Fibroblast of skin of left biceps (primary cell): ENCODE measurements at places on chromosomes 16 and 17.

DNA sequence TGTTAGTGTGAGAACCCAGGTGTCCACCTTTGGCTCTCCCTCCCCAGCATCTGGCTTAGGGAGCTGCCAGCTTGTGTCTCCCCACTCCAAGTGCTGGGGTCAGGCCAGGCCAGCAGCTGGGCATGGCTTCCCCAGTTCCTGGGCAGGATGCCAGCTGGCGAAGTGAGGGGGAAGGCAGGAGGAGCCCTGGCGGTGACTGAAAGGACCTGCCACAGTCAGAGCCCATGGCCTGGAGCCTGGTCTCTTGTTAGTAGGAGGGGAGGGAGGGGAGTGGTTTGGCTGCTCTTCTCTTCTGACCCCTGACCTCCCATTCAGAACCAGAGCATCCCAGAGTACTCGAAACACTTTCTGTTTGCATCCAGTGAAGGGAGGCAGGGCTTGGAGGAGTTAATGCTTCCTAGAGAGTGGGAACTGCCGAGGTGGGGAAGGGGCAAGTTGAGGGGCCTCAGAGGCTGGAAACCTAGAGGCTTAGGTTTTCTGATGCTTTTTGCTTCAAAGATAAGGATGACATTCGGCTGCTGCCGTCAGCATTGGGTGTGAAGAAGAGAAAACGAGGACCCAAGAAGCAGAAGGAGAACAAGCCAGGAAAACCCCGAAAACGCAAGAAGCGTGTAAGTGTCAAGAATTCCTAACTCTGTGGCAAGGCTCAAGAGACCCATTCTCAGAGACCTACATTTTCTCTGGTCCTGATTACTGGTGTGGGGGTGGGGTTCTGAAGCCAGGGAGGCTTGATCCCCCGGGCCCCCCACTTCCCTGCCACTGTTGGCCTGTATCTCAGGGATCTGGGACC lies 772 bp downstream of the CHD3 start:
- DNase-seq: no peak

- no peak for DNase-seq
These were observed 17.3 kb downstream of the JPH3 start for GRCh38 chr16:87619360-87620200.

GRCh38 chr17:74569020-74570003 lies 2.0 kb upstream of the CD300H start:
- DNase-seq: peak; percentile 75

DNA sequence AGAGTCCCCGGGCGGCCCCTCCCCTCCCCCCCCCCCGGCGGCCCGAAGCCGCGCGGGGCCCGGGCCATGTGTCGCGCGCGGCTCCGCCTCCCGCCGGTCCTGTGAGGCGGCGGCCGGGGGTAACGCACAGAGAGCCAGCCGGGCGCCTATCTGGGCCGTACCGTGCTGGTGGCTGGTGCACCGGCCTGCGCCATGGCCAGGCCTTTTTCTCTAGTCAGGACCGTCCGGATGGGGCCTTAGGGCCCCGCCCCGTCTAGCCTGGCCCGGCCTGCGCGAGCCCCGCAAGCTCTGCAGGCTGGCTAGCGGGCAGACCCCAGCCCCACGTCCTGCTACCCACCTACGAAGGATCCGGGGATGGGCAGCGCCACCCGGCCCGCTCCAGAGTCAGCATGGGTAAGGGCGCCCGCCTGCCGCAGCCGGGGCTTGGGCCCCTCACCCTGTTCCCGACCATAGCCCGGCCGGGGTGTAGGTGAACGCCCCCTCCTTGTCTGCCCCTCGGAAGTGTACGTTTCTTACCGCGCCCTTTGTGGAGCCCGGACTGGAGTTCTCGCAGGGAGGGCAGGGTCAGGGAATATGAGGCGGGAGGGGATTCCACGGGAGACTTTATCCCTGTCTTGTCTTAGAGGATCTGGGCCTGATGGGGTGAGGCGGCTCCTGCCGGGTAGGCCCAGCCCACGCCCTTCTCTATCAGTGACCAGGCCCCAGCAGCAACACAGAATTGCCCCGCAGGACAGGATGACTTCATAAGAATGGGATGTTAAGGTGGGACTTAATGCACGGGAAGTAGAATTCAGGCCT lies at the start of gene CENPT:
TSS of gene CENPT (minus strand) at position 630 of the 798 bp plus-strand sequence. CDS start 13,834 bp downstream, outside the sequence.
- DNase-seq: no peak

- no peak for DNase-seq
These were observed 9.9 kb downstream of the C17orf100 start for GRCh38 chr17:6661464-6661848.

DNA sequence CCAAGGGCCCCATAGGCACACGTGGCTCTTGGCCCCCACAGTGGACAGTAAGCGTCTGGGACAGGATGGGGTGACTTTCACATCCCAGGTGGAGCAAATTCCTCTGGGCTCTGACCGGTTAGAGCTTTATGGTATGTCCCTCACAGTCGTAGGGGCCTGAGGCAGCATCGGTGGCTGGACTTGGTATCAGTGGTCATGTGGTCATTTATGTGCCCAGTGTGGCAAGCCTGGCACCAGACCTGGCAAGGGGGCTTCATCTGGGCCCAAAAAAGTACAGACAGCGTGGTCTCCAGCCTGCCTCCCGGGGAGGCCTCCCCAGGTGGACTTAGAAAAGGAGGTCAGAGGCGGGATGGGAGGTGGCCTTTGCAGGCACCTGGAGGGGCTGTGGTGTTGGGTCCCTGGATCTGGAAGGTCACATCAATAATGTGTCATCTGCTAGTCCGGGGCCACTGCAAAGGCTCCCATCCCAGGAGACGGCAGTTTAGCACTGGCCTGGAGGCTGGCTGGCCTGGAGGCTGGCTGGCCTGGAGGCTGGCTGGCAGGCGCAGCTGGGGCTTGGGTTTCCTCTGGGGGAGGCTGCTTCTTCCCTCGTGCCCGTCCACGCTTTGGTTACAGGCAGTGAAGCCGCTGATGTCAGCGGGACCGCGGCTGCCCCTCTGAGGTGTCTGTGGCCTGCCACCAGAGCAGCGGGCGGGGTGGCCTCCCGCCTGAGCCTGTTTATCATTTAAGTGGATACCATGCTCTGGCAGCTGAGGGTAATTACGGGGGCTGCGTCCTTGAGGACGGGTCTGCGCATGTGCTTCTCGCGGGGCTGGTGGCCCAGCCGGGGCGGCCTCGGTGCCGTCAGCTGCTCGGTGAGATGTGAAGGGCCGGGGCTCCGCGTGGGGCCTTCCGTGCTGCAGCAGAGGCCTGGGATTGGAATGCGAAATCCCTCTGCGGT lies 20.7 kb upstream of the CBX4 start:
- no peak for DNase-seq

DNA sequence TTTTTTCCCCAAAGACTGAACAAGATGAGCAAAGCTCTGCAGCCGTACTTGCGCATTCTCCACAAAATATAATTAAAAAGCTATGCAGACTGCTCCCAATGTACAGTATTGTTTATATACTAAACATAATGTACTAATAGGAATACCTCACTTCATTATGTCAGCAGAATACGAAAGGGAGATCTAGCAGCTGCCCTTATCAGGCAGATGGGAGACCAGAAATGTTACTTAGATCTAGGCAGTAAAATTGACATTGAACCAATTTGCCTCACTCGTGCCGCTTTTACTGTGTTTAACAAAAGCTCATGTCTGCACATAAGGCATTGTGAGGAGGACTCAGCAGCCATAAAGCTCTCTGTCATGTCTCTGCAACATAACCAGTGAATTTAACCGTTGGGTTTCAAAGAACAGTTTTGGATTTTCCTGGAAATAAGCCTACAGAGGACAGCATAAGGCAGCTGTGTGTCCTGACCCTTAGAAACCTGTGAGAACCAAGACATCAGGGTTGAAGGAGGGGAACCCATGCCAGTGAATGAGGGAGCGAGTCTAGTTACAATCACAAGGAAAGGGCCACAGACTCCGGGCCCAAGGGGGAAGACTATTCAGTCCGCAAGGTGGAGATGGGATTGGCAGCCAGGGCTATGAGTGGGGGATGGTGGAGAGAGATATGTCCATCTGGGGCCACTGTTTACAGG lies 71.4 kb downstream of the GNAO1 start:
- DNase-seq: no peak

GRCh38 chr17:65515959-65516948 lies 45.2 kb downstream of the AXIN2 start:
- DNase-seq: peak; percentile 33

- DNase-seq: no peak
These were observed 72.8 kb downstream of the MMD start for GRCh38 chr17:55348749-55349354.

DNA sequence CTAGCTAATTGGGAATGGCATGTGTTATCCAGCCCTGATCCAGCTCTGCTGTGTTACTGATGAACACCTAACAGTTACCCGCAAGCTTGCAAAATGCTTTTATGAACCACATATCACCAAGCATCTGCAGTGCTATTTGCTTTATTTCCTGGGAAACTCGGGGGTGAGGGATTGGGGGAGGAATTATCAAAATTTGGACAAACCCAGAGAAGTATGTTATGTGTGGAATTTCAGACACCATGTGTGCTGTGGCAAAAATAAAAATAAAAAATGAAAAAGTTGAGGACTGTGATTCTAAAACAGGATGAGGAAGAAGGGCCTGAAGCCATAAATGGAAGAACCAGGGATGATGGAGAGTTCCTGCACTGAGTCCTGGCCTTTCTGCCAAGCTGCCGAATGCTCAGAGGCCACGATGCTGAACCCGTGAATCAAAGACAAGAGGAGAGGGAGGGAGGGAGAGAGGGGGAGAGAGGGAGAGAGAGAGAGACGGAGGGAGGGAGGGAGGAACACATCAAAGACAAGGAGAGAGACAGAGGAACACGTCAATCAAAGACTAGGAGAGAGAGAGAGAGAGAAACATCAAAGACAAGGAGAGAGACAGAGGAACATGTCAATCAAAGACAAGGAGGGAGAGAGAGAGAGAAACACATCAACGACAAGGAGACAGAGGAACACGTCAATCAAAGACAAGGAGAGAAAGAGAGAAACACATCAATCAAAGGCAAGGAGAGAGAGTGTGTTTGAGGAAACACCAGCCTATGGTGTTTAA lies 89.8 kb downstream of the MRM3 start:
- no peak for DNase-seq

- DNase-seq: no peak
These were observed 88.4 kb upstream of the ATF7IP2 start for GRCh38 chr16:10297341-10298006.

DNA sequence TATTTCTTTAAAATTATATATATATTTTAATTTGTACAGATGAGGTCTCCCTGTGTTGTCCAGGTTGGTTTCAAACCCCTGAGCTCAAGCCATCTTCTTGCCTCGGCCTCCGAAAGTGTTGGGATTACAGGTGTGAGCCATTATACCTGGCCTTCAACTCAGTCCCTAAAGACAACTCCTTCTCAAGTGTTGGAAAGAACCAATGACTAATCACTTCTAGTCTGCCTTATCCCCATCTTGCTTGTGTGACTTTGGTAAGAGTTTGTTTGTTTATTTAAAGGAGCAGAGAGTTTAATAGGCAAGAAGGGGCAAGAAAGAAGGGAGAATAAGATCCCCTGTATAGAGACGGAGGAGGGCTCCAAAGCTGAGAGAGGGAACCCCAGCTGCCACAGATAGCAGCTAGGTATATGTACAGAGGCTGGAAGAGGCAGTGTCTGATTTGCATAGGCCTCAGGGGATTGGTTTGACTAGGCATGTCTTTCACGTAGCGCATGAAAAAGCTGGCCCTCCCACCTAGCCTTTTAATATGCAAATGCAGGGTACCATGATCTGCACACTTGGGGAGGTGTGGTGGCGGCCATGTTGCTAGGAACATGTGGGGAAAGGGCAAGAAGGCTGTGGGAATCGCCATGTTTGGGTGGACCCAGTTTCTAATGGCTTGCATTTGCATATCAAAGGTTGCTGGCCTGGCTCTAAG lies 21.5 kb downstream of the ABCC1 start:
- no peak for DNase-seq

DNA sequence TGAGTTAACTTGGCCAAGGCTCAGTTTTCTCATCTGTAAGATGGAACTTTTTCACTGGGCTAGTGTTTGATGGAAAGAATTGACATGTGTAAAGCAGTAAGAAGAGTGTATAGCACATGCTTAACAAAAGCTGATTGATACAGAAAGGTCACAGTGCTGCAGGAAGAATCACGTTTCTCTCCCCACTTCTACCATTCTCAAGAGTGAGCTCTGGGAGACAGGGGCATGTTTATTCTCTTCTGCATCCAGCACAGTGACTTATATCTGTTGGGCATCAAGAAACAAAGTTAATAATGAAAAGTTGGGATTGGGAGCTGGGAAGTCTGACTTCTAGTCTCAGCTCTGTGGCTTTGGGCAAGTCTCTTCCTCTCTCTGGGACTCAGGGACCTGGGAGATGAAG lies 55.3 kb downstream of the IRX3 start:
- no peak for DNase-seq

- DNase-seq: no peak
These were observed 13.7 kb downstream of the LIMD2 start for GRCh38 chr17:63686138-63686685.

DNA sequence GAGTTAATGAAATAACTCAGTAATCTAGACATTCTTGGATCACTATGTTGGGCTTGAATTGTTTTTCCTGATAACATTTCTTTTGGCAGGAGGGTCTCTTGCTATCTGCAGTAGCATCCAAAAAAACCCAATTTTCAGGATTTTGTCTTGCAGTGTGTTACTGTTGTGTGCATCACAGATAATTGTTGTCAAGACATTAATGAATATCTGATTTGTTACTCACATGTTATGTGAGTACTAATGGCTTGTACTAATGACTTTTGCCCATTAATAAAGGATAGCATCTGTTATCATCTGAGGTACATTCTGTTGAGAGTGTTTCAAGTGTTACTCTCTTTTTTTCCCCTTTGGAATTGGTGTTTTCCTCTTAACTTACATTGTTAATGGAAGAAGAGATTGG lies 10.0 kb downstream of the PRKAR1A start:
- DNase-seq: no peak

DNA sequence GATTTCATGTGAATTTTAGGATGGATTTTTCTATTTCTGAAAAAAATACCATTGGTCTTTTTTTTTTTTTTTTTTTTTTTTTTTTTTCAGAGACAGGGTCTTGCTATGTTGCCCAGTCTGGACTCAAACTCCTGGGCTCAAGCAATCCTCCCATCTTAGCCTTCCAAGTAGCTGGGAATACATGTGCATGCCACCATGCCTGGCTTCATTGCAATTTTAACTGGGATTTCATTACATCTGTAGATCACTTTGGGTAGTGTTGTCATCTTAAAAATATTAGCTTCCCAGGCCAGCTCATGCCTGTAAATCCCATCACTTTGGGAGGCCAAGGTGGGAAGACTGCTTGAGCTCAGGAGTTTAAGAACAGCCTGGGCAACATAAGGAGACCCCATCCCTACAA lies 54.8 kb downstream of the TOM1L2 start:
- DNase-seq: no peak

- no peak for DNase-seq
These were observed 244.9 kb downstream of the CA10 start for GRCh38 chr17:51913491-51914205.

- DNase-seq: no peak
These were observed at the start of gene ST6GALNAC2 for GRCh38 chr17:76585649-76586593. TSS of gene ST6GALNAC2 (minus strand) at chr17:76585860. CDS start at chr17:76585808, 52 bp downstream.

GRCh38 chr16:23667355-23667659 lies 11.4 kb upstream of the PLK1 start:
- no peak for DNase-seq
